CD8-positive, alpha-beta T cell (primary cell): ENCODE measurements at places on chromosomes 11 and 22.
A peak's percentile ranks its signal among the peaks of the same experiment; 100 is the strongest.

GRCh38 chr11:115578275-115578674 lies 74.1 kb upstream of the CADM1 start:
- no peak for DNase-seq

DNA sequence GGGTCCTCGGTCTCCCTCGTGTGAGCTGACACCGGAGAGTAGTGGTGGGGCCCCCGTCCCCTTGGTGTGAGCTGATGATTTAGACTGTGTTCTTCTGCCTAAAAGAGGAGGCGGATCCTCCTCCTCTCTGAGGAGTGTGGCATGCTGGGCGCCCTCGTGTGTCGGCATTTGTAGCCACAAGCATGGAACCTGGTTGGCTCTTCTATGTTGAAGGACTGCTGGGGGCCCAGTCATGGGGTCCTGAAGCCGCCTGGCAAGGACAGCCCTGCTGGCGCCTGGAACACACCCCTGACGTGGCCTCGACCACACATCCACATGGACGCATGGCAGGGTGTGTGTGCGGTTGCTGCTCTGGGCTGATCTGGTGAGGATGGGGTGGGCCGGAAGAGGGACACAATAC lies 50.2 kb downstream of the AP2A2 start:
- DNase-seq = no peak

- no peak for DNase-seq
Observed at GRCh38 chr11:78192223-78192719, 3.6 kb downstream of the USP35 start.

DNA sequence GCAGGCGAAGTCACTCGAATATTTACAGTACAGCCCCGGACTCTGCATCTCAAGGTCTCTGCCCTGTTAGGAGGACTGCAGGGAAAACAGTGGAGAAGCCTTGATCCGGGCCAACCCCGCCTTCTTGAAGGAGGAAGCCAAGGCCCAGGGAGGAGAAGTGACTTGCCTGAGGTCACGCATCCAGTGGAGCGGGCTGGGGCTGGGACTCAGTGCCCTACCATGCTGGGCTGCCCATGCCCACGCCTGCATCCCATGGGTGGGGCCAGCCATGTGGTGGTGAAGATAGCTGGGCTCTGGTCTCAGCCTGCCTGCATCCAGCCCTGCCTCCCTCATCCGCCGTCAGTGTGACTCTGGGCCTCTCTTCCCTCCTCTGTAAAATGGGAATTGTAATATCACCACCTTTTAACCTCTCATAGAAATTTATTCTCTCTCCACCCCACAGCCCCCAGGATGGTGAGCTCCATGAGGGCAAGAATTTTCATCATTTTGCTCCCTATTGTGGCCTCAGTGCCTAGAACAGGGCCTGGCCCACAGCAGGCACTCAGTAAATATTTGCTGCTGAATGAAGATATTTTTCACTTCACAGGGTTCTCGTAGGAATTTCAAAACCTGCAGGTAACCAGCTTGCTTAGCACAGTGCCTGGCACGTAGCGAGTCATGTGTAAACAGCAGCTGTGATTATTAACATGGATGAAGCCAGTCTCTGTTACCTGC lies 57.3 kb downstream of the OTOG start:
- no peak for DNase-seq

- DNase-seq = peak; percentile 53
Observed at GRCh38 chr22:30245985-30246813, at the start of gene LIF. LIF (minus strand) TSS chr22:30246759; CDS start chr22:30246695, 64 bp downstream.

GRCh38 chr22:42562279-42562678 lies 8.5 kb downstream of the SERHL2 start:
- no peak for DNase-seq

DNA sequence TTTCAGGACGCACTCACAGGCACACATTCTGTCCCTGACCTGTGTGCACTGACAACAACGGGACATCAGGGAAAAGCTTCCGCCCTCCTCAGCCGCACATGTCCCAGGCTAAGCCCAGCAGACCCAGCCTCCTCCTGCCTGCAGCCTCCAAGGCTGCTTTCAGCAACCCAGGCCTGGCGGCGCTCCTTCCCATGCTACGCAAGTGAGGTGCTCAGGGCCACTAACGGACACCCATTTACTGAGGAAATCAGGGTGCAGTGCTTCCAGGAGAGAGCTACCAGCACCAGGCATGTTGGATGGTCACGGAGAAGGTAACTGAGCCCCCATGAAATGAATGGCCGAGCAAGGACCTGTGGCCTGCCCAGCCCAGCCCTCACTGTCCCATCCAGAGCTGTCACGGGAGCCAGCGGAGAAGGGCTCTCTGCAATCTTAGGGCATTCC lies 6.9 kb downstream of the MOB2 start:
- no peak for DNase-seq

DNA sequence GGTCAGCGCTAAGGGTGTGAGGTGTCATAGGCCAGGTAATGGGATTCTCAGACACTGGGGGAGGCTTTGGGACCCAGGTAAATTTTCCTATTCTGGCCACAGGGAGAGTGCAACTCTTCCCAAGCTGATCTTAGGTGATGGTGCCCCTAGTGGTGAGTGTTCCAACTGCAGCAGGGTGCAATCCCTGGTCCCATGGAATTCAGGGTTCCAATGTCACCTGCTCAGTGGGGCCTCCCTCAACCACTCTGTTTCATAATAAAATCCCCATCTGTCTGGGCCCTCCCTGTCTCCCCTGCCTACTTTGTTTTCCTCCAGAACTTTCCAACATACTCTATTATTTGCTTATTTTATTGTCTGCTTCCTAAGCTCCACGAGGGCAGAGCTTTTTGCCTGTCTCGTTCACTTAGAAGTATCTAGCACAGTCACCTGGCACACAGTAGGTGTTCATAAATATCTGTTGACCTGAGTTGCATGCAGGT lies 2.9 kb upstream of the SGSM1 start:
- DNase-seq = peak; percentile 67

DNA sequence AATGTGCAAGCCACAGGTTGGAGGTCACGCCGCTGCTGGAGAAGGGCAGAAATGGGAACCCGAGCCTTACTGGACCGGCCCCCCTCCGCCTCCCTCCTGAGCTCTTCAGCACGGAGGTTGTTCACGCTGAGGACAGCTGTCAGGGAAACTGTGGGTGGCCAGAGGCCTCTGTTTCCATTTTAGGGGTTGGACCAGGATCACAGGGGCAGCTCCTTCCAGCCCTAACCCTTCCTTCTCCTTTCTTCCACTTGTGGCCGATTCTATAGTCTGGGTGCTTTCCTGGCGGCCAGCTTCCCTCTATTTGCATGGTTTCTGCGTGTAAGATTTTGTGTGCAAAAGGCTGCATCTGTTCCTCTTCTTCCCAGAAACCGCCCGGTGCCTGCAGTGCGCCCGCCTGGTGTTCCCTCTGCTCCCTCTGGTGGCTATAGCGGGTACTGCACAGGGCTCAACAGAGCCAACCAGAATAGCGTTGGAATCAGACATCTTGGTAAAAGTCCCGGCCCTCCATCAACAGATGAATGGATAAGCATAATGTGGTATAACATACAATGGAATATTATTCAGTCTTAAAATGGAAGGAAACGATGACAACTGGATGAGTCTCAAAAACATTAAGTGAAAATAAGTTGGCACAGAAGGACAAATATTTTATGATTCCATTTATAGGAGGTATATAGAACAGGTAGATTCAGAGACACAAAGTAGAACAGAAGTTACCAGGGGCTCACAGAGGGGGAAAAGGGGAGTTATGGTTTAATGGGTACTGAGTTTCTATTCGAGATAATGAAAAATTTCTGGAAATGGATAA lies 8.4 kb upstream of the SLC22A8 start:
- DNase-seq = peak; percentile 91

GRCh38 chr11:120516461-120517389 lies 5.2 kb downstream of the GRIK4 start:
- no peak for DNase-seq

- DNase-seq = no peak
Observed at GRCh38 chr11:66815646-66816045, 27.6 kb upstream of the RCE1 start.

- no peak for DNase-seq
Observed at GRCh38 chr11:118148856-118149255, 3.8 kb downstream of the SCN4B start.
